ENCODE measurements at places on chromosomes 13 and 19. TPM values are rescaled to one million over a fixed set of nuclear protein-coding genes. Genes with fewer than 3 reads are reported as not detected.

Gene GFY
- not detected for total RNA-seq

Gene CYP2A6
- total RNA-seq = not detected

Gene SLC46A3
- total RNA-seq = 5.9 TPM

Gene ZIK1
- total RNA-seq = 10.0 TPM

Gene KANK3
- 1.4 TPM for total RNA-seq

Gene KCNRG
- total RNA-seq = 0.73 TPM

Measured in CD8-positive, alpha-beta T cell (primary cell).